Head of caudate nucleus (tissue), 42 donors: ENCODE measurements at places on chromosomes 5 and 9.

GRCh38 chr5:154663424-154663823, 91.8 kb upstream of the LARP1 start:
- no peak for DNase-seq

- DNase-seq, result no peak
These were observed 91.0 kb upstream of the MVB12B start for GRCh38 chr9:126235336-126236243.

DNA sequence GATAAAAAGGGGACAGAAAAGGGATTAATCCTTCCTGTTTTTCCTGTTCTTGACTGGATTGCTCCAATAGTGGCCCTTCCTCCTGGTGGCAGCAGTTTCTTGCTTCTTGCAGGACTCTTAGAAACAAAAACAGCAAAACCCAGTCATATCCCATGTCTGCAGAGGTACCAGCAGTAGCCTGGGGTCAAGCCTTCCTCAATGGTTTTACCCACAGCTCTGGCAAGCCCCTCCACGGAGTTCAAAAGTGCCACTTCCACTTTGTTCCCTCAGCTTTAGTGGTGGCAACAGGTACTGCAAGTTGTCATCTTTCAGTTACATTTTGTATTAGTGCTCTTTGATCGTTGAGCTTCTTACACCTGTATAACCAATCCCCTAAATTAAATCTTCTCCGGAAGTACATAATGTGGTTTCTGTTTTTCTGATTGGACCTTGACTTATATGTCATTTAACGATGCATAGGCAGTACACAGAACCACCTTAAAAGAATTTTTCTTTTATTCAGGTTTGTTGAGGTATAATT, 8.7 kb upstream of the RANBP6 start:
- no peak for DNase-seq

GRCh38 chr5:155189981-155190380, 176.4 kb downstream of the KIF4B start:
- DNase-seq, result no peak

DNA sequence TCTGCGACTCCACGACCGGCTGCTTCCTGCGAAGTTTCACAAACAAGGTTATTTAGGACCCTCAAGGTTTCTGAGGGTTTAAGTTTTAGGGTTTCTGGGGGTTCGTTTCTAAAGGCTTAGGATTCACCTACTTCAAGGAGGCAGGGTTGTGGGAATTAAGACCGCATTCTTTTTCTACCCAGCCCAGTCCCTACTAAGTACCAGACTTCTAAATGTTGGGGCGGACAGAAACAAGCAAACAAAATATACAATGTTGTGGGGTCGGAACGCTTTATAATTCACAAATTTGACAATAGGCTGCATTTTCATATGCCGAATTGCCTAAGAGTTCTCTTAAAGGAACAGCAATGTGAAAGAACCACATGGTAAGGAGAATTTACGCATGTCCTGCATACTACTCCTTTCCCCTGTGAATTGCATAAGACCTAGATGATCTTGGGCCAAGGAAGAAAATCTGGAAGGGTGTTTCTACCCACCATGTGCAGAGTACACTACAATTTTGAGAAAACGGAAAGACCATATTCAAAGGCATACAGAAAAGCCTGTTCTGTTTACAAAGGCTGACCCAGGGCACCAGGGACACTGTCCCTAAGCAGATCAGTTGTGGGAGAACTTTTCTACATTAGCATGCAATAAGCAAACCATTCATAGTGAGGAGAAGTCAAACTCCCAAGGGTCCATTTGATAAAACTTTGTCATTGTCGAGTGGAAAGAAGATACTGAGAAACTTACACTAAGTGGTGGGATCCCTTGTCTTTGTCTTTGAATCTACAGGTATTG, 457.3 kb downstream of the RAB3C start:
- no peak for DNase-seq

GRCh38 chr9:123169926-123170325, 98.5 kb downstream of the STRBP start:
- DNase-seq, result no peak

GRCh38 chr5:66255714-66256113, 111.6 kb downstream of the SREK1 start:
- DNase-seq, result no peak

DNA sequence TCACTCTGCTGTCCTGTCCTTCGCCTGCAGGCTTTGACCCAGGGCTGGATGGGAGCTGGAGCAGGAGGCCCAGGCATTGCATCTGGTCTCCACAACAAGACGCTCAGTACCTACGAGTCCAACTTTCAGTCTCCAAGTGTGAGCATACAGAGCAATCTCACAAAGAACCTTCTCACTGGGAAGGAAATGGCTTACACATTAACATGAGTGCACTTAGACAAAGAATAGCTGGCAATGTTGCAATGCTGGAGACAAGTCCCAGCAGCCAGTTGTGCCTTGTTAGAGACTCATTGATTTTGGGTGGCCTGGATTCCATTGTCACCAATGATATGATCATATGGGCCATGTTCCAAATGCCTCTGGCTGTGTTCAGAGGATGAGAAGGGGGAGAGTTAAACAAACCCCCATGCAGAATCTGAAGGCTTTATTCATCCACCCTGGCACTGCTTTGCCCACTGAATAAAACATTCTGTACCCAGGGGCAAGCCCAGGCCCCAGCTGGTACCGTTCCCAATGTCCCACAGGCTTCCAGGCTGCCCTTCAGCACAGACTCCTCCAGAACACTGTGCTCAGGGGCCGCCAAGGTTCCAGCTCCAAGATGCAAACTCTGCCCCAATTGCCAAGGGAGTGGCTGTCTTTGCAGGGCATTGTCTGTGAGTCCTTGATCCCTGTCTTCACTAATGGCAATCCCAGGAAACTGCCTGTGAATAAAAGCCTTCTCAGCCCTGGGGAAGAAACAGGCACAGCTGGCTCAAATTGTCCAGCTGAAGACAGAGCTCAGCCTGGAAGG, 185.5 kb downstream of the HSD17B3 start:
- peak; percentile 96 for DNase-seq

GRCh38 chr5:80243567-80243966, 12.3 kb downstream of the SERINC5 start:
- no peak for DNase-seq

DNA sequence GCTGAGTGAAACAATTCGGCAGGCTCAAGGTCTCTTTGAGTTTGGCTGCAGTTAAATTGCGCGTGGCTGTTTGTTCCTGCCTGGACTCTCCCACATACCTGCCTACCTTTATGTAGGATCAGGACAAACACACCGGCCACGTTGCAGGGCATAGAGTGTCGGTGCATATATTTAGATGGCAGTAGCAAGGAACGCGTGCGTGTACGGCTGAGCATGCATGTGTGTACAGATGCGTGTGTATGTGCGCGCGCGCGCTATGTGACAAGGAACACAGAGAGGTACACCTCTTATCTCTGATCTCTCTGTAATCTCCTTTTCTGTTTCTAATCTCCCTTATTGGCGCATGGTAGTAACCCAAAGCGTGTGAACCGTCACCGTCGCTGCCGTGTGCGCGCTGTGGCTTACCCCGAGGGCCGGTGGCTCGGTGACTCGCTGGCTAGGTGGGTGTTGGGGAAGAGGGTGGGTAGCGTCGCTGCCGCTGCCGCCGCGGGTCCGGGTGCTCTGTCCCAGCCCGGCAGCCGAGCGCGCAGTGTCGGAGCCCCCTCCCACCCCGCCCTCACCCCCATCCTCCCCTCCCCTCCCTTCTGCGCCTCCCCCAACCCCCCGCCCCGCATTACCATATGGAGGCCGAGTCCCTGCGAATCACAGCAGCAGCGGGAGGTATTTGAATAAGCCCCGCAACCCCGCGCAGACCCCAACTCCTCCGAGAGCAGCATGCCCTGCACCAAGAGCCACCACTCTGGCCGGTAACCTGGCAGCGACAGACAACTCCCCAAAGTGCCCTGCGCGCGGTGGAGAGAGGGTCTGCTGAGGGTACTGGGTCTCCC, 204.8 kb downstream of the MEF2C start:
- DNase-seq, result peak; percentile 55

- DNase-seq, result no peak
These were observed 814.5 kb downstream of the MTRR start for GRCh38 chr5:8683496-8683895.

DNA sequence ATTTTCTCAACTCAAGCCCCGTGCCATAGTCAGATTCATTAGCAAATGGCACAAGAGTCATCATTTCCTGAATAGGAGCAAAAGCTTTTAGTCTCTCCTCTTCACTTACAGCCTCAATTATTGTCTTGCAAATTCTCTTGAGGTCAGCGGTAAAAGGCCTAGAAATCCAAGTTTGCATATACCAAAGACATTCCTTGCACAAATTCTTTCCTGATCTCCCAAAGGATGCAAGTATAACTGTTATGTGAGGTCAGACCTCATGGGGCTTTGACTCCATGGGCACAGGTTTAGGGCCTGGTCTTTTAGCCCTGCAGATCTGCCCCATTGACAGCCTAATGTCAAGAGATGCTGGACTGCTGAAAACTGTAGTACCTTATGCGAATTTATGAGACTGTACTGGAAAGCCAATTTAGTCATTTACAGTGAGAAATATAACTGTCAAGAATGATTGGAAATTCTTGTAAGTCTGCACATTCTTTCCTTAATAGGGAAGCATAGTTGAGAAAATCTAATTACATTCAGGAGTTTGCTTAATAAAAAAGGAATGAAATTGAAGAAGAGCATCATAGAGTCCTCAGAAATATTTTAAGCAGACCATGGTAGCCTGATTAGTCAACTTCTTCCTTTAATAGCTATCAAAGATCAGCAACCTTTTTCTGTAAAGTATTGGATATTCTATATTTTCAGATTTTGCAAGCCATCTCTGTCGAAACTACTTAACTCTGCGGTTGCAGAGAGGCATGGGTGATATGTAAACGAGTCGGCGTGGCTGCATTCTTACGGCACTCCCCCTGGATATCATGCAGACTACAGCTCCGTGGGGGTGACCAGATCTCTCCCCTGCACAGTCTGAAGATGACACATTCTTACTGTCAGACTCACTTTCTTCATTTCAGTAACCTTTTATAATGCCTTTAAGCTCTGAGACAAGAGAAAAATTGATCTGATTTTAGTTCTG, 45.2 kb downstream of the GCNT4 start:
- no peak for DNase-seq

GRCh38 chr9:21747175-21747574, 55.3 kb upstream of the MTAP start:
- no peak for DNase-seq

GRCh38 chr9:126454795-126455194, 128.2 kb downstream of the MVB12B start:
- no peak for DNase-seq

DNA sequence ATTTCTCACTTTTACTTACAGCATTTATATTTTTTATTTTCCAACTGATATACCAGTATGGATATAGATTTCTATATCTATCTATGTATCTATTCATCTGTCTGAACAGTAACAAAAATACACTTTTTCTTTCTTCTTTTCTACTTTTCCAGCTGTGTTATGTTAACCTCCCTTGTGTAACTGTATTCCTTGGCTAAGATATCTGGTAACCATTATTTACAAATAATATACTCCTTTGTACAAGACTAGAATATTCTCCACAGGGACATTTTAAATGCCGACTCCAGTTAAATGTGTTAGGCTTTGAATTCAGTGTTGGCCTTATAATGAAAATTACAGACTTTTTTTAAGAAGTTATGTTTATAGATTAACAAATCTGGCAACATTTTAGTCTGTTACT, 168.7 kb downstream of the XRCC4 start:
- no peak for DNase-seq

GRCh38 chr9:96663506-96664120, 8.5 kb upstream of the PRXL2C start:
- no peak for DNase-seq

DNA sequence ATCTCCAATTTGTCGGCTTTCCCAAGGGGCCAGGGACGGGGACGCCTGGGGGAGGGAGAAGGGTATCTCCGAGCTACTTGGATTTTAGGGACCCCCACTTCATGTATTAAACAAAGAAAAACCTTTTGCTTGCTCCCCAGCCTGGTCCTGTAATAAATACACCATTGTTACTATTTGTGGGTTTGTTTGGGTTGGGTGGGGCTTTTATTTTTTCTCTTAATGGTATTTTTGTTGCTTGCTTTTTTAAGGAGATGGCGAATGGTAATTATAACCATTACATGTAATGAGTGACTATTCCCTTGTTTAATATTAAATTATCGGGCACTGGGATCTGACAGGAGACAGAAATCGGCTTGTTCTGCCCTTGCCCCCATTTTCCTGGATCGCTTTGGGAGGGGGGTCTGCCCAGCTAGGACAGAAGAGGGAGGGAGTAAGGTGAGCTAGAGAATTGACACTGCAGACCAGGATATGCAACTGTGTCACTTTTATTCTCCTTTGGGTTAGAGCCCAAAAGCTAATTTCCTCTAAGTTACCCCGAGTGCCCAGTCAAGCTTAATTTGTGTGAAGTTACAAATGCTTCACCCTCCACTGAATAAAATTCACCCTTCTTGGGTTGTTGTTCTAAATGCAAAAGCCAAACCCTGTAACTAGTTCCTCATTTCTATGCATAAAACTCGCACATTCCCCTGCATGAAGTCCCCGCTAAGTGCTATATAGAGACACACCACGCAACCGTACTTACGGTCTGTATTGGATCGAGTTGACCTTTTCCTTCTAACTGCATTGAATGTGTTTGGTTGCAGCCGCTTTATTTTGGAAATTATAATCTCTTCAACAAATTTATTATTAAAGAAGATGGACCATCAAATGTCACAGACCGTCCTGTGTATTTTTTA, 1.6 kb upstream of the ZNF608 start:
- no peak for DNase-seq

GRCh38 chr9:106783121-106783520, 79.8 kb upstream of the ZNF462 start:
- DNase-seq, result no peak

DNA sequence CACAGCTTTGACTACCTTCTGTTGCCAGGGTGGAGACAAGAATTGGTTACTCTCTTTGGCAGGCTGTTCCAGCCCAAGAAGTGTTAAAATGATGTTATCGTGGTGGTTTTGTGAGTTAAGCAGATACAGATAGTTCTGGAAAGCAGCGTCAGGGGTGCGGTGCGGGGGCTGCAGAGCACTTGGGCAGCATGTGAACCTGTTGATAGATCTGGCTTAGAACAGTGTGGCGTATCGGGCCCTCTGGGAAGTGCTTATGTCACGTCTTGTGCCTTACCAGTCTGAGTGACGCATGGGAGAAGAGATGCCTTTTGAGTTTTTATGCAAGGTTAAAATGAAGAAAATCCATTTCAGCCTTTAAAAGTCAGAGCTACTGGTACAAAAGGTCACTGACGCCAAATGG, 152.5 kb downstream of the PRKACG start:
- no peak for DNase-seq

GRCh38 chr9:14327036-14327435, 13.1 kb upstream of the NFIB start:
- no peak for DNase-seq
